Inflammatory macrophage treated with lipopolysaccharide for 1 hour (primary cell): ENCODE measurements at places on chromosomes 3 and 15.

DNA sequence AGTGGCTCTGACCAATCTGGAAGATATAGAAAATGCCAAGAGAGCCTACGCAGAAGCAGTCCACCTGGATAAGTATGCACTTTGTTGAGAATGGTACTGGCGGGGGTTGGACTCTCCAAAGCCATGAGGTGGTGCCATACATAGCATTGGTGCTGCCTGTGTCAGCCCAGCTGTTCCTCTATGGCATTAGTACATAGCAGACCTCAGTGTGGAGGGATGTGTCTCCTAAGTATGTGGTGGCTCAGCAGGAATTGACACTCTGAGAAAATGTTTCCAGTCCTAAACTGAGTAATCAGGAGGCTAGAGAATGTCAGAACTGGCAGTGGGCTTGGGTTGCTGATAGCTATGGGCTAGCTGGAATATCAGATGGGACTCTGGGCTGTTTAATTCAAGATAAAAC is 48.4 kb downstream of the ADPGK start:
- DNase-seq, result no peak

- no peak for DNase-seq
Observed at GRCh38 chr15:36914466-36914865, 185.9 kb downstream of the MEIS2 start.

DNA sequence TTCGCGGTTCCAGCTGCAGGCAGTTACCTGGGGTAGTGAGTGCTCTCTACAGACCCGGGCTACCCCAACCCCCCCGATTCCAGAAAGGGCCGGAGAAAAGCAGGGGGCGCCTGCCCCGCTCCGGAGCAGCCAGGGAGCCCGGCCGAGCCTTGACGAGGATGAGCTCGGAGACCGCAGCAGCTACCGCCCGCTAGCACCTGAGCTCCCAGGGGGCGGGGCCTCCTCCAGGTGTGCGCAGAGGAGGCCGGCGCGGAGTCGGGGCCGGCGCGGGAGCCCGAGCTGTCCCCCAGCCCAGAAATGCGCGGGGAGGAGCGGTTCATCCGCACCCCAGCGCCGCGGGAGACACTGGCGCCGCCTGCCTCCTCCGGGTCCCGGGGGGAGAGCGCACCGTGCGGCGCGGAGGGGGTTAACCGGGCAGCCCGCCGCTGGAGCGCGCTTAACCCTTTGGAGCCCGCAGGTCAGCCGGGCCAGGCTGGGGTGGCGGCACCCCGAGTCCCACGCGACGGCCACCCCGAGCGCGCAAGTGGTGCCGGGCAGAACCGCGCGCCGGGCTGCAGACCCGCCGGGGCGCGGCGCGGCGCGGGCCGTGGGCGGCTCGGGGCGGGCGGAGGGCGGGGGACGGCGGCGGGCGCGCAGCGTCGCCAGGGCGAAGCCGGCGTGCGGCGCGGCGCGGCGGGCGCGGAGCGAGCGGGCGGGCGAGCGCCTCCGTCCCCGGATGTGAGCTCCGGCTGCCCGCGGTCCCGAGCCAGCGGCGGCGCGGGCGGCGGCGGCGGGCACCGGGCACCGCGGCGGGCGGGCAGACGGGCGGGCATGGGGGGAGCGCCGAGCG is at the start of gene CACNA1D:
Gene CACNA1D, plus strand, starts transcription at position 649 of the 829 bp plus-strand sequence. CDS start 556 bp downstream, outside the sequence.
- DNase-seq, result no peak

DNA sequence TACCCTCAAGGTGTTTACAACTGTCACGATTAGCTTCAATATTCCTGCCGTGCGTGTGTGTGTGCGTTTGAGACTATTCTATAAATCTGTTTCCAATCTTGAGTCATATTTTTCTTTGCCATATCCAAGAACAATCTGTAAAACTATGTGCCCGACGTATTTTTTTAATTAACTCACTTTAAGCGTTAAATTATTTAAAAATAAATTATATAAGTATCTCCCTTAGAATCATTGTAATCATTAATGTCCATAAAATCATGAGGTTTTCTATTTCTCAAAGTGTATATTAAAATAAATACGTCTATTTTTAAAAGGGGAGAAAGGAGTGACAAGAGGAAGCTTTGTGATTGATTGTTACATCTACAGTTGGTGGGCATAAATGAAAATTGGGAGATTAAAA is 2.9 kb downstream of the SETMAR start:
- no peak for DNase-seq

DNA sequence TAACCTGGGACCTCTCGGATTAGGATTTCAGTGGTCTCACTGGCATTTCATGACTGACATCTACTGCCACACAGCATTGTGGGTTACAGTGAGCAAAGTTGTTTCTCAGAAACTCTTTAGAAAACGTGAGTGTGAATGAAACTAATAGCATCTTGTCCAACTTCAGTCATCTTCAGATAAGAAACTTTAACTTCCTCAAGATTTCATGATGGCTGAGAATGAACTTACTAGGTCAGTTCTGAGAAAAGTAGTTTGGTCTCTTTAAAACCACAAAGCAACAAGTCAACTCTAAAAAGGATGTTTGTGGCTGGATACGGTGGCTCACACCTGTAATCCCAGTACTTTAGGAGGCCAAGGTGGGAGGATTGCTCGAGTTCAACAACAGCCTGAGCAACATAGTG is 14.2 kb upstream of the HOMER2 start:
- DNase-seq, result no peak

DNA sequence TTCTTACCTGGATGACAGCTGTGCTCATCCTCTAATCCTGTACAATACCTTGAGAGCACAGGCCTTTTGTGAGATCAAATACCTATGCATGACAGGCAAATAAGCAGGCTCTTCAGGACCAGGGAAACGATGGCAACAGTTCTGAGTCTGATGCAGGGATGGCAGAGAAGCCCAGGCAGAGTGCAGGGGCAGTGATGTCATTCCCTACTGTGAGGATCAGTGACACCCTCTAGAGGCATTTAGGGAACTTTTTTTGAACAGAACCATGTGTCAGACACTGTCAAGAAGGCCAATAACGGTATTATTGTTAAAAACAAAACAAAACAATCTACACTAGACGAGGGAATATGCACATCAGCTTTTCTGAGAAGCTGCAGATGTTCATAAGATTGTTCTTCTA is 314.8 kb upstream of the CTDSPL start:
- peak; percentile 43 for DNase-seq

GRCh38 chr3:13594991-13595421 is 46.1 kb downstream of the FBLN2 start:
- DNase-seq, result no peak

DNA sequence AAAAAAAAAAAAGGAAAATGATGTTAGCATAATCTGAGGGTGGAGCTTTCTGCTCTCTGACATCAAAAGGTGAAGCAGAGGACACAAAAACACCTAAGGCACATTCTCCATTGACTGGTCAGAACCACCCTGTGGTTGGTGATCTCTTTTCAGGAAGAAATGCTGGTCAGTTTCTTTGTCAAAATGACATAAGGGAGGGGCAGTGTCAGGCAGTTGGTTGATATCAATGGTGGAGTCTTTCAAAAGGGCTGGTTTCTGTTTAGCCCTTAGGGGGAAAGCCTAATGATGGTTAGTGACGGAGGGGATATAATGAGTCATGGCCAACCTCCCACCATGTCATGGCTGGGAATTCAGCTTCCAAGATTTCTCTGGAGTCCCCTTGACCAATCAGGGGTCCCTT is 185.9 kb upstream of the GBE1 start:
- no peak for DNase-seq

DNA sequence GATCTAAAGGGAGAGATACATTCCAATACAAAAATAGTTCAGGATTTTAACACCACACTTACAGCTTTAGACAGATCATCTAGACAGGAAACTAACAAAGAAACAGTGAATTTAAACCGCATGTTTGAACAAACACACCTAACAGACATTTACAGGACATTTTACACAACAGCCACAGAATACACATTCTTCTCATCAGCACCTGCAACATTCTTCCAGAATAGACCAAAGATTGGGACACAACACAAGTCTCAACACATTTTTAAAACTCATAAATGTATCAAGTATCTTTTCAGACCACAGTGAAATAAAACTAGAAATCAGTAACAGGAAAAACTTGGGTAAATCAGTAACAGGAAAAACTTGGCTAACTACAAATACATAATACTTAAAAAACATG is 256.3 kb downstream of the MCTP2 start:
- no peak for DNase-seq

DNA sequence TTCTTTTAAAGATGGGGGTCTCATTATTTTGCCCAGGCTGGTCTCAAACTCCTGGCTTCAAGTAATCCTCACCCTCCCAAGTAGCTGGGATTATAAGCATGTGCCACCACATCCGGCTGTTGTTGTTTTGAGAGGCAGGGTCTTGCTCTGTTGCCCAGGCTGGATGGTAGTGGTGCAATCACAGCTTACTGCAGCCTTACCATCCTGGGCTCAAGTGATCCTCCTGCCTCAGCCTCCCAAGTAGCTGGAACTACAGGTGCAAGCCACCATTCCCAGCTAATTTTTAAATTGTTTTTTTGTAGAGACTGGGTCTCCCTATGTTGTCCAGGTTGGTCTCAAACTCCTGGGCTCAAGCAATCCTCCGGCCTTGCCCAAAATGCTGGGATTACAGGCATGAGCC is 105.5 kb downstream of the SENP2 start:
- no peak for DNase-seq
